ENCODE measurements at places on chromosomes 1 and 21.
A peak's percentile ranks its signal among the peaks of the same experiment; 100 is the strongest.

- no peak for DNase-seq
These were observed 33.3 kb downstream of the TOR3A start for GRCh38 chr1:179115181-179115580.

DNA sequence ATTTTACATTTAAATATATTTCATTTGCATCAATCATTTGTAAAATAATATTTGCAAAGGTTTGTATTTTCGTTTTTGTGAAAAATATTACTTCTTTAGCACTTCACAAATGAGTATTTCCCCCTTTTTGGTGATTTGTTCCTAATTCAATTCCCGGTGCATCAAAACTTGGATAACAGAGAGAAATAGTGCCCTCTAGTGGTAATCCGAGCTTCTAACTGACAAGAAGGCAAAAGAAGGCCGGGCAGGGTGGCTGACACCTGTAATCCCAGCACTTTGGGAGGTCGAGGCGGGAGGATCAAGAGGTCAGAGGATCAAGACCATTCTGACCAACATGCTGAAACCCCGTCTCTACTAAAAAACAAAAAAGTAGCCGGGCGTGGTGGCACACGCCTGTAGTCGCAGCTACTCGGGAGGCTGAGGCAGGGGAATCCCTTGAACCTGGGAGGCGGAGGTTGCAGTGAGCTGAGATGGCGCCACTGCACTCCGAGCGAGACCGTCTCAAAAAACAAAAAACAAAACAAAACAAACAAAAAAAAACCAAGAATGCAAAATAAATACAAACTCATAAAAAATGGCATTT is 137.7 kb downstream of the COL11A1 start:
- peak; percentile 21 for DNase-seq

DNA sequence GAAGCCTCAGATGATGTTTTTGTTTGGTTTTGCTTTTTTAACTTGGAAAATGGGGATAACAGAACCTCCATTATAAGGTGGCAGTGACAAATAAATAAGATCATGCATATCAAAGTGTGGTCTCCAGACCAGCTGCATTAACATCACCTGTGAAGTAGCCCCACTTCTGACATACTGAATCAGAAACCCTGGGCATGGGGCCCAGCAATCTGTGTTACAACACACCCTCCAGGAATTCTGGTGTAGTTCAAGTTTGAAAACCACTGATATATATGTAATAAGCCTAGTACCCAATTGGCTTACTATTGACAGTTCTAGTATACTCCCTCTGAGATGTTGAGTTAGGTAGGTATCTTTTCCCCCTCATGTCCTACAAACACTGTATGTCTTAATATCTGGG is 24.1 kb upstream of the RNF19B start:
- DNase-seq: no peak

GRCh38 chr1:200925831-200926230 is 31.1 kb downstream of the INAVA start:
- DNase-seq: no peak

DNA sequence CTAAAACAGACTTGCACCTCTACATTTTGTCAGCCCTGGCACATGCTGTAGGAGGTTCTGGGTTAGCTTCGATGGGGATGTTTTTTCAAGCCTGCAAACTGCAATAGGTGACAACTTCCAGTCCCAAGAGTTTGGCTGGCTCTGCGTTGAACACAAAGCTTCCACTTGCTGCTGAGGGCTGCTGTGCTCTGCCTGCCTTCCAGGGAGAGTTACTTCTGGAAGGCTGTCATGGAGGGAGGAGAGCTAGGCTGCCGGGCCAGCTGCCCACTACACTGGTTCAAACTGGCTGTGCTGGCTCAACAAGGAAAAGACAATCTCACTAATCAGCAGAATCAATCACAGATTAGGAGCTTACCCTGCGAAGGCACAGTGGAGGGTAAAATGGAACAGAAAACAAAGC is 46.7 kb upstream of the PPP2R5A start:
- DNase-seq: no peak

Data from DND-41 (cell line).